ENCODE measurements at places on chromosomes 4 and X. TPM values are rescaled to one million over a fixed set of nuclear protein-coding genes. Genes with fewer than 3 reads are reported as not detected.

DNA sequence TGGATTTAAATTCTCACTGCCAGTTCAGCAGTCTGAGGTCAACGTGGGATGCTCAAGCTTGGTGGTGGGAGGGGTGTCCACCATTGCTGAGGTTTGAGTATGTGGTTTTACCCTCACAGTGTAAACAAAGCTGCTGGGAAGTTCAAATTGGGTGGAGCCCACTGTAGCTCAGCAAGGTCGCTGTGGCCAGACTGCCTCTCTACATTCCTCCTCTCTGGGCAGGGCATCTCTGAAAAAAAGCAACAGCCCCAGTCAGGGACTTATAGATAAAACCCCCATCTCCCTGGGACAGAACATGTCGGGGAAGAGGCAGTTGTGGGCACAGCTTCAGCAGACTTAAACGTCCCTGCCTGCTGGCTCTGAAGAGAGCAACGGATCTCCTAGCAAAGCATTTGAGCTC is 14.9 kb upstream of the RRAGB start:
- H3K27ac ChIP-seq = no peak overlapping the region
- DNase-seq = no peak
- no peak overlapping the region for H3K4me3 ChIP-seq
- no peaks in the 10 kb centered on the region for H3K36me3 ChIP-seq

- peaks cover 12% of the 10 kb centered on the region for H3K36me3 ChIP-seq
- H3K27ac ChIP-seq = no peak overlapping the region
- no peaks in the 10 kb centered on the region for H3K27me3 ChIP-seq
- peak; percentile 52 for DNase-seq
- no peak overlapping the region for H3K4me3 ChIP-seq
Observed at GRCh38 chrX:68710870-68711576, 63.6 kb downstream of the STARD8 start.

DNA sequence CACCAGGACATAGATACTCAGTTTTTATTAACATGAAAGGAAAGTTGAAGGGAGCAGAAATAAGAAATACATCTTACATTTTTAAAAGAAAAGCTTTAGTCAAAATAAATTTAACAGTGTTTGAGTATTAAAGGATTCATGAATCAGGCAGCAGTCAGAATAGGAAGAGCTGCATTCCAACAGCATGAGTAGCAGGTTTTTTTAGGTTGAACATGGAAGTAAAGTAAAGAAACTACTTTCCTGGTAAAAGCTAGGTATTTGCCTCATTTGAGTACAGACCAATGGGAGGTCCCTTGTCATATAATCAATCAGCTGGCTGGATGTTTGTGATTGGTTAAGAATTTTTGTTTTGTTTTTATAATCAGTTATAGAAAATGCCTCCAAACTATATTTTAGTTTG is 645.9 kb upstream of the INTU start:
- no peaks in the 10 kb centered on the region for H3K4me1 ChIP-seq
- no peaks in the 10 kb centered on the region for H3K36me3 ChIP-seq
- no peaks in the 10 kb centered on the region for H3K27me3 ChIP-seq
- no peak overlapping the region for H3K4me3 ChIP-seq
- DNase-seq = no peak

DNA sequence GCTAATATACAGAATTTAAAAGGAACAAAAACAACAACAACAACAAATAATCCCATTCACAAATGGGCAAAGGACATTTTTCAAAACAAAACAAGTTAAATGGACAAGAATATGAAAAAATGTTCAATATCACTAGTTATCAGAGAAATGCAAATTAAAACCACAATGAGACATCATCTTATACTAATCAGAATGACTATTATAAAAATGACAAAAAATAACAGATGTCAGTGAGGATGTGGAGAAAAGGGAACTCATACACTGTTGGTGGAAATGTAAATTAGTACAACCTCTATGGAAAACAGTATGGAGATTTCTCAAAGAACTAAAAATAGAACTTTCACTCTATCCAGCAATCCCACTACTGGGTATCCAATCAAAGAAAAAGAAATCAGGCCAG is 92.6 kb downstream of the KIT start:
- no peak overlapping the region for H3K4me3 ChIP-seq
- DNase-seq = no peak
- H3K27me3 ChIP-seq = no peaks in the 10 kb centered on the region
- H3K36me3 ChIP-seq = no peaks in the 10 kb centered on the region
- H3K4me1 ChIP-seq = no peaks in the 10 kb centered on the region

DNA sequence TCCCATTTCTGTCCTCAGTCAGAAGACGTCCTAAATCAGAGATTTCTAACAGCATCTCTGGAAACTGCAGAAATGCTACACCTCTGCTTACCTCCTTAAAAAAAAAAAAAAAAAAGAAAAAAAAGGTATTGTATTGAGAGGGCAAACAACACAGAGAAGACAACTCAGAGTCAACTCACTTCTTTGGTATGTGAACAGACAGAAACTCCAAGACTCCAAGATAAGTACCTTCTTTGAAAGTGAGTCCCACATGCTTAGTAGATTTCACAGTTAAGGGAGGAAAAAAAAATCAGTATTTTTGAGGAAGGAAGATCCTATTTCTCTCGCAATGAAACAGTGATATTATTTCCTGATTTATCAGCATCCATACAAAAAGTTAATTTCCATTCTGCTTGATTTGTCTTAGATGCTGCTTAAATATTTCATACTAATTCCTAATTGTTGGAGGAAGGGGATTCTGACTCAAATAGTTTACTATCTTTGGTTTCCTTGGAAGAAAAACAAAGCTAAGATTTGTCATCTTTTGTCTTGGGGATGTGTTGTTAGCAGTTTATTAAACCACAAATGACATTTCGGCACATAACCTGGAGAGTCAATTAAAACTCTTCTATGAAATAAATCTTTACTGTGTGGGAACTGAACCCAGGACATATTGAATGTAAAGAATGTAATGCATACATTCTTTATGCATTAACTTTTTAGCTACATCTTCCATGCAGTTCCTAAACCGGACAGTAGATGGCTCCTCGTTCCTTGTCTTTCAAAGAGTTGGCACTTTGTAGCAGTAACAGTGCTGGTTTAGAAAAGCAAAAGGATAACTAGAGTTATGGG is 4.7 kb downstream of the RASGEF1B start:
- H3K4me1 ChIP-seq = peaks cover 8% of the 10 kb centered on the region
- no peak overlapping the region for H3K4me3 ChIP-seq
- H3K27me3 ChIP-seq = no peaks in the 10 kb centered on the region
- no peaks in the 10 kb centered on the region for H3K36me3 ChIP-seq
- DNase-seq = peak; percentile 92
- no peak overlapping the region for H3K27ac ChIP-seq

GRCh38 chr4:42474406-42474805 is 77.1 kb downstream of the SHISA3 start:
- no peak overlapping the region for H3K4me3 ChIP-seq
- no peak overlapping the region for H3K27ac ChIP-seq
- no peaks in the 10 kb centered on the region for H3K27me3 ChIP-seq
- H3K36me3 ChIP-seq = no peaks in the 10 kb centered on the region
- no peaks in the 10 kb centered on the region for H3K4me1 ChIP-seq
- no peak for DNase-seq

DNA sequence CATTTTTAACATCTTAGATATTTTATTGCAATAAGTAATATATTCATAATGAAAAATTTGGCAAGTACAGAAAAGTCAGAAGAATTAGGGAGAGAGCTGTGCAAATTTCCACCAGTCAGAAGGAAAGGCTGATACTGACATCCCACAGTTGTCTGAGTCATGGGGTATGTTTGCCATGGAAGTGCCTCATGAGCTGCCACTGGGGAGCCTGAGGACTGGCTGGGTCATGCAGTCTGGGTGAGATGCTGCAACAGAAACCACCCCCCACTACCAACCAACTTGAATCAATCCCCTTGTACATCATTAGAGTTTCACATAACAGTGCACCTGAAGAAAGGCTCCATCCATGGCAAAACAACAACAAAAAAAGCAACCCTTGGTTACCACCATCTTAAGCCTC is 45.2 kb upstream of the ENPP6 start:
- H3K4me1 ChIP-seq = no peaks in the 10 kb centered on the region
- no peak for DNase-seq
- H3K27ac ChIP-seq = no peak overlapping the region
- H3K27me3 ChIP-seq = no peaks in the 10 kb centered on the region
- no peak overlapping the region for H3K4me3 ChIP-seq

GRCh38 chr4:118917582-118917981 is 28.9 kb downstream of the SYNPO2 start:
- H3K27ac ChIP-seq = no peak overlapping the region
- no peaks in the 10 kb centered on the region for H3K36me3 ChIP-seq
- no peak for DNase-seq
- no peaks in the 10 kb centered on the region for H3K27me3 ChIP-seq

GRCh38 chr4:103754844-103755243 is 35.1 kb upstream of the TACR3 start:
- H3K27ac ChIP-seq = no peak overlapping the region
- no peaks in the 10 kb centered on the region for H3K27me3 ChIP-seq
- H3K36me3 ChIP-seq = no peaks in the 10 kb centered on the region
- H3K4me3 ChIP-seq = no peak overlapping the region
- no peaks in the 10 kb centered on the region for H3K4me1 ChIP-seq

DNA sequence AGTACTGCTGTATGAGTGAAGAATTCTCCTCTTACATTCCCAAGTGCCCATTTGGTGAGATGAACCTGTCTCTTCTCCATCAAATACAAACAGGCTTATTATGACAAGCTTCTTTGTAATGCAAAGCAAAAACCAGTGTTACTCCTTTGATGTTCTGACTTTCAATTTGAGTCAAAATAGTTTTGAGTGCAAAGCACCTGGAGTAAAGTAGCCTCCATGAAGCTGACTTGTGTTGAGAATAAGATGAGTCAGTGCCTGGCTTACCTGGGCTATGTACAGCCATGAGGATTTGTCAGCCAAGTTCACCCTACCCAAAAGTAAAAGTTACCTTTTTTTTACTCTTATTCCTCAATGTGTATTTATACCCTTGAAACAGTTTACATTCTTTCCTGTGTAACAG is 132.5 kb upstream of the FMR1 start:
- no peaks in the 10 kb centered on the region for H3K27me3 ChIP-seq
- no peak overlapping the region for H3K4me3 ChIP-seq
- no peak overlapping the region for H3K27ac ChIP-seq

- H3K27me3 ChIP-seq = no peaks in the 10 kb centered on the region
- H3K27ac ChIP-seq = no peak overlapping the region
- DNase-seq = no peak
- H3K36me3 ChIP-seq = no peaks in the 10 kb centered on the region
Observed at GRCh38 chr4:112094330-112094729, 50.9 kb upstream of the FAM241A start.

- no peak overlapping the region for H3K4me3 ChIP-seq
- H3K27me3 ChIP-seq = no peaks in the 10 kb centered on the region
- H3K4me1 ChIP-seq = peaks cover 6% of the 10 kb centered on the region
- no peak for DNase-seq
- no peak overlapping the region for H3K27ac ChIP-seq
Observed at GRCh38 chrX:68650491-68650890, 3.0 kb downstream of the STARD8 start.

- H3K36me3 ChIP-seq = no peaks in the 10 kb centered on the region
- no peak for DNase-seq
- no peak overlapping the region for H3K4me3 ChIP-seq
- H3K4me1 ChIP-seq = no peaks in the 10 kb centered on the region
Observed at GRCh38 chr4:20096911-20097310, 154.8 kb upstream of the SLIT2 start.

DNA sequence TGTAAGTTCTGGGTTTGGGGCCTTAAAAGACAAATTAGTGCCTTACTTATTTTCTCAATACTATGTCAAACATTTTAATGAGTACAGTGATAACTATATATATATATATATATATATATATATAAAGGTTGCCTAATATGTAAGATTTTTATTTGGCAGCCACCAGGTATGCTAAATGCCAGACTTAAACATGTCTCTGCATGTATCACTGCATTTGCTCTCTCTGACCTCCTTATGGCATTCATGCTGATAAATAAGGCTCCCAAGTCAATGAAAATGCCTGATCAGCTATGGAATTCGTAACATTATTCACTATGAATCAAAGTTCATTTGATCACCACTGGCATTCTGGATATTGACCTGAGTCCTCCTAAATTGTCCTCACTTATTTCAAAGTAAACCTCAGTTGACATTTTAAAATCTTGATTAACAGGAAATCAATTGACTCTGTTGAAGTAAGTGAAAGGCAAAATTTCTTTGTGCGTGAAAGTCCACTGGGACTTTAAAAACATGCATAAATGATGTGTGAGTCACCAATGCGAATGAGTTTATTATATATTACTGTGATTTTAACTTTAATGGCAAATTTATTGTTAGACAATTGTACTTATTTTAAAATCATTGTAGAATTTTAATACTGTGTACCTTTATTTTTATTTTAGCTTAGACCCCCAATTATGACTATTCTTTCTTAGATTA is 29.2 kb upstream of the AREG start:
- no peaks in the 10 kb centered on the region for H3K36me3 ChIP-seq
- H3K4me3 ChIP-seq = no peak overlapping the region
- H3K4me1 ChIP-seq = no peaks in the 10 kb centered on the region
- DNase-seq = no peak
- no peaks in the 10 kb centered on the region for H3K27me3 ChIP-seq

DNA sequence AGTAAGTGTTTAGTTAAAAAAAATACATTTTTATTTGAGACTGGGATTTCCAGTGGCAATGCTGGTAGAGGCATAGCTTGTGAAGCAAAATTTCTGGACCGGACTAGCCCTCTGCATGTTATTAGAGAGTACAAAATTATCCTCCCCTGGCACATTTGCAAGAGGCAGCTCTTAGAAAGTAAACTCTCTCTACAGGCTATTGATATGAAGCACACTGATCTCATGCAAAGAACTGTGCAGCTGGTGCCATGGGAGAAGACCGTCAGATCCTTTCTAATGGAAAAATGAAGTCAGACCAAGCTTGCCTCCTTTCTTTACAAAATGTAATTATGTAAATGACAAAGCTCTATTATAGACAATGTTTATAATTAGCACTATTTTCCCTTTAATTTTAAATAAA is 2717.2 kb downstream of the PCDH7 start:
- H3K36me3 ChIP-seq = no peaks in the 10 kb centered on the region
- no peaks in the 10 kb centered on the region for H3K27me3 ChIP-seq
- H3K4me1 ChIP-seq = no peaks in the 10 kb centered on the region
- H3K27ac ChIP-seq = no peak overlapping the region
- peak; percentile 16 for DNase-seq

DNA sequence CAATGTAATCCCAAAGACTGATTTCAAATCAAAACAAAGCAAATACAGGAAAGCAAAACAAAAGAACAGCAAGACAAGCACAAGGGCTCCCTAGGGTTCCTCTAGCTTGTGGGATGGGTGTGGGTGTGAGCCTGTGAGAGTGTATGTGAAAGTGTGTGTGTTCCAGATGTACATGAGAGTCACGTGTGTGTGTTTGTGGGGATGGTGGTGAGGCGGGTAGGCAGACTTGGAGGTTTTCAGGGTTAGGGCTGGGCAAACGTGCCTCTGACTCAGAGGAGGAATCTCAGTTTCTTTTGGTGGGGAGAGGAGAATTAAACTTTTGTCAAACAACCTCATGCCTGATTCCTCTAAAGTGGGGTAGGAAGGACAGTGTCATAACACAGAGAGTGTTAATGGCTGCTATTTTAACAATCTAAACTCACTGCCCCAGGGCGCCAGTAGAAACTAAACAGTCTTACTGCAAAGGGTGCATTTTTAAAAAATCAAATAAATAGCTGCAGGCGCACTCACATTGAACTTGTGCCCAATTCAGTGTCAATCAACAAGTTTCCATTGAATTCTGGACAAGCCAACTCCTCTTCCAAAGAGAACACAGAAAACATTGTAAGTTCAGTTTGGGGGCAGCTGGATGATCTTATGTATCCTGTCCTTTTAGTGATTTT is 51.8 kb downstream of the CHRDL1 start:
- H3K36me3 ChIP-seq = no peaks in the 10 kb centered on the region
- H3K27ac ChIP-seq = no peak overlapping the region
- H3K27me3 ChIP-seq = peaks cover 11% of the 10 kb centered on the region
- DNase-seq = peak; percentile 11

GRCh38 chr4:162706632-162707031 is 460.1 kb downstream of the NAF1 start:
- H3K4me3 ChIP-seq = no peak overlapping the region
- no peaks in the 10 kb centered on the region for H3K27me3 ChIP-seq
- no peaks in the 10 kb centered on the region for H3K36me3 ChIP-seq
- no peaks in the 10 kb centered on the region for H3K4me1 ChIP-seq

Gene ADAM29
- total RNA-seq = not detected

Measured in stomach (tissue), 19 donors.